MCF 10A (cell line): ENCODE measurements at places on chromosomes 4 and X. TPM values are rescaled to one million over a fixed set of nuclear protein-coding genes. Genes with fewer than 3 reads are reported as not detected.

GRCh38 chr4:109703664-109704361 is 568 bp upstream of the CASP6 start:
- H3K27ac ChIP-seq: peak overlapping the region; percentile 95
- H3K36me3 ChIP-seq: peaks cover 39% of the 10 kb centered on the region
- peak overlapping the region; percentile 94 for H3K4me3 ChIP-seq
- no peaks in the 10 kb centered on the region for H3K27me3 ChIP-seq

DNA sequence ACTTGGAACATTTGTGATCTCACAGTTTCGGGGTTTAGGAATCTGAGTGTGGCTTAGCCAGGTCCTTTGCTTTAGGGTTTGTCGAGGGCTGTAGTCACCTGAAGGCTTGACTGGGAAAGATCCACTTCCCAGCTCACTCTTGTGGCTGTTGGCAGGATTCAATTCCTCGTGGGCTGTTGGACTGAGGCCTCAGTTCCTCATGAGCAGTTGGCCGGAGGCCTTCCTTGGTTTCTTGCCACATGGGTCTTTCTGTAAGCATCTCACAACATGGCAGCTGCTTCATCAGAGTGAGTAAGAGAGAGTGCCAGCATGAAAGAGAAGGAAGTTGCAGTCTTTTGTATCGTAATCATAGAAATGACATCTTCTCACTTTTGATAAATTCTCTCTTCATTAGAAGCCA is 11.1 kb downstream of the TXLNG start:
- no peak for DNase-seq
- H3K4me1 ChIP-seq: no peaks in the 10 kb centered on the region
- no peak overlapping the region for H3K27ac ChIP-seq
- no peak overlapping the region for H3K4me3 ChIP-seq
- H3K36me3 ChIP-seq: peaks cover 39% of the 10 kb centered on the region
- H3K27me3 ChIP-seq: no peaks in the 10 kb centered on the region

GRCh38 chr4:21469438-21470300 is 478.9 kb downstream of the KCNIP4 start:
- H3K27ac ChIP-seq: peak overlapping the region; percentile 62
- H3K4me1 ChIP-seq: peaks cover 25% of the 10 kb centered on the region
- DNase-seq: peak; percentile 47
- no peak overlapping the region for H3K4me3 ChIP-seq

GRCh38 chr4:52241916-52242315 is 190.8 kb downstream of the SPATA18 start:
- peak; percentile 49 for DNase-seq
- H3K36me3 ChIP-seq: no peaks in the 10 kb centered on the region
- no peak overlapping the region for H3K27ac ChIP-seq
- no peaks in the 10 kb centered on the region for H3K27me3 ChIP-seq

- no peaks in the 10 kb centered on the region for H3K36me3 ChIP-seq
- H3K27me3 ChIP-seq: no peaks in the 10 kb centered on the region
- peak overlapping the region; percentile 77 for H3K27ac ChIP-seq
Observed at GRCh38 chr4:21385706-21386105, 562.9 kb downstream of the KCNIP4 start.

Gene METTL14
- total RNA-seq: 32.6 and 32.8 TPM in 2 replicates

DNA sequence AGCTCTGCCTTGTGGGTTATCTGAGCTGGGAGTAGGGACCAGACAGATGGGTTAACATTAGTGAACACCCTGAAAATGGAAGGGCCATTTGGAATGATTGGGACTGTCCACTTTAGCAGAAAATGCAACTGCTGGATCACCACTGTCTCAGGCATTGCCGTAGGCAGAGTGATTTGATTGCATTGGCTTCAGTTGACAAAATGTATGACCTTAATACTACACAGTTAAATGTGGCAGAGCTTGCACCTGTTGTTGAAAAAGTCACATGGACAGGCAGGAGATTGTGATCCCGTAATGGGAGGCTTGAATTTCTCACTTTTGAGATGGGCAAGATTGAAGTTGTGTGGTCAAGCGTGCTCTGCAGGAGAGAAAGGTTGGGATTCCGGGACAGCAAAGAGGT is 166.5 kb upstream of the PUDP start:
- H3K4me3 ChIP-seq: no peak overlapping the region
- H3K4me1 ChIP-seq: no peaks in the 10 kb centered on the region
- no peak for DNase-seq
- no peaks in the 10 kb centered on the region for H3K36me3 ChIP-seq

DNA sequence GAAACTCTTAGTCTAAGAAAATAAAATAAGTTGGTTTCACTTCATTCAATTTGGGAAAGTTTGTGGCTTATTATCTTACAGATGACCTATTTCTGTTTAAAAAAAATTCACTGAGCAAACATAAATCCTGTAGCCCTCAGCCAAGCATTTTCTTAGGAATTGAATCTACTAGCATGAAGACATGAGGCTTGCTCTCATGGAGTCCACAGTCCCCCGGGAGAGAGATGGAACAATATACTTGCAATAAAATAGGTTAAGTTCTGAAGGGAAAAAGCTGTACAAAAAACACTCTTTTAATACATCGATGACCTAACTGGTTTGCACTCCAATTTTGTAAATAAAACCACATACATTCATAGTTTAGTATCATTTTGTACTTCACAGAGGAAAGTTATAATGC is 642.6 kb upstream of the FAM241A start:
- no peak for DNase-seq
- H3K36me3 ChIP-seq: no peaks in the 10 kb centered on the region
- H3K4me1 ChIP-seq: peaks cover 11% of the 10 kb centered on the region
- no peaks in the 10 kb centered on the region for H3K27me3 ChIP-seq
- no peak overlapping the region for H3K4me3 ChIP-seq
- no peak overlapping the region for H3K27ac ChIP-seq

DNA sequence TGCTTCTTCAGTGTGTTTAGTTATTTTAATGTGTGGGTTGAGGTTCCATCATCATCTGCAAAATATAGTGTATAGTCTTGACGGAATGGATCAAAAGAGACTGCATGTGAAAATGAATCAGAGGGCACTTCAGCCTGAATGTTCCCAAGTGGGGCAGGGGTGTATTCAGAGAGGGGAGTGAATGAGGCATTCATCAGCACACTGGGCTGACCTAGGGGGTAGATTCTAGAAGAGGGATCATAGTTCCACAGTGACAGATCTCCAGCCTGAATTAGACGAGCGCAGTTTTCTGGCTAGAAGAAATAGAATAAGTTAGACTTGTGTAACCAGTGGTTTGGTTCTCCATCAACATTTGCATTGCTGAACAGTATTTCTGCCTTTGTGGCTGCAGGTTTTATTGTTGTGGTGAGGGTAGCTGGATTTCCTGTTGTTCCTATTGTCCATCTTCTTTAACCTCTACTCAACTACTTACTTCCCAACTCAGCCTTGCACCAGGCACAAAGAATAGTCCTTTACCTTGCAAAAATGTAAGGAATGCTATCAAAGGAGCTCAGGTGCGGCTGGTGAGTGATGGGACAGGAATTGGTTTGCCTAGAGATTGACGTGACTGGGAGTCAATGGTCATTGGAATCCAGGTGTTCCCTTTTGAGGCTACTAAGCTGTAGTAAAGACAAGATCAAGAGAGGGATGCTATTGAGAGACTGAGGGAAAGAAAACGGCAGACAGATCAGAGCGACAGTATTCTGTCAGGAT is 50.9 kb downstream of the NAP1L5 start:
- H3K4me3 ChIP-seq: no peak overlapping the region
- peaks cover 9% of the 10 kb centered on the region for H3K36me3 ChIP-seq
- no peak overlapping the region for H3K27ac ChIP-seq

Gene NUDT10
- not detected in 2 replicates for total RNA-seq

Gene SCRG1
- not detected in 2 replicates for total RNA-seq

GRCh38 chr4:12139296-12139695 is 710.6 kb upstream of the HS3ST1 start:
- no peak overlapping the region for H3K27ac ChIP-seq
- H3K4me3 ChIP-seq: no peak overlapping the region
- no peaks in the 10 kb centered on the region for H3K36me3 ChIP-seq
- no peak for DNase-seq

Gene L1CAM
- 20.7 and 41.0 TPM in 2 replicates for total RNA-seq

DNA sequence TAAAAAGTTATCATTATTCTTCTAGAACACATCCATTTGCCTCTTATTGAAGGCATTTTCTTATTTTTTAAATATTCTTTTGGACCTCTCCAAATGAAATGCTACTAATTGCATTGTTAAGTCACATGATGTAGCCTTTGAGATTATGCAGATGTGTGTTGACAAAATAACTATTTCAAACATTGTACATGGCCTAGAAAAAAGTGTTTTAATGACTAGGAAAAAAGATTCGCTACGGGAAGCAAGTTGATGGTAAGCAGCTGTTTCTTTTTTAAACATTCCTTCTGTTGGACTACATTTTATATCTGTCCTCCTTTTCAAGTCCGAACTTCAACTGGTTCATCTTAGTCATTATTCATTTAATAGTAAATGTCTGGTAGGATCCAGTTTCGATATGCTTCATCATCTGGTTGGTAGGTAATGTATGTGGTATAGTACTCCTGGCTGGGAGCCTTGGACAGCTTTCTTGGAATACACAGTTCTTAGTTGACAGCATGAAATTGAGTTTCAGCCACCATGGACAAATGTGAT is 34.3 kb upstream of the GUCY1A1 start:
- H3K4me1 ChIP-seq: no peaks in the 10 kb centered on the region
- H3K4me3 ChIP-seq: no peak overlapping the region
- no peaks in the 10 kb centered on the region for H3K27me3 ChIP-seq
- H3K36me3 ChIP-seq: no peaks in the 10 kb centered on the region
- DNase-seq: no peak

GRCh38 chr4:78748381-78748780 is 27.8 kb upstream of the BMP2K start:
- H3K4me3 ChIP-seq: no peak overlapping the region
- no peaks in the 10 kb centered on the region for H3K4me1 ChIP-seq
- no peak for DNase-seq
- no peaks in the 10 kb centered on the region for H3K36me3 ChIP-seq
- H3K27ac ChIP-seq: no peak overlapping the region

- H3K36me3 ChIP-seq: no peaks in the 10 kb centered on the region
- no peak overlapping the region for H3K27ac ChIP-seq
- H3K4me3 ChIP-seq: no peak overlapping the region
- H3K27me3 ChIP-seq: no peaks in the 10 kb centered on the region
- DNase-seq: no peak
- H3K4me1 ChIP-seq: no peaks in the 10 kb centered on the region
Observed at GRCh38 chr4:38084877-38085711, 124.9 kb downstream of the PTTG2 start.

DNA sequence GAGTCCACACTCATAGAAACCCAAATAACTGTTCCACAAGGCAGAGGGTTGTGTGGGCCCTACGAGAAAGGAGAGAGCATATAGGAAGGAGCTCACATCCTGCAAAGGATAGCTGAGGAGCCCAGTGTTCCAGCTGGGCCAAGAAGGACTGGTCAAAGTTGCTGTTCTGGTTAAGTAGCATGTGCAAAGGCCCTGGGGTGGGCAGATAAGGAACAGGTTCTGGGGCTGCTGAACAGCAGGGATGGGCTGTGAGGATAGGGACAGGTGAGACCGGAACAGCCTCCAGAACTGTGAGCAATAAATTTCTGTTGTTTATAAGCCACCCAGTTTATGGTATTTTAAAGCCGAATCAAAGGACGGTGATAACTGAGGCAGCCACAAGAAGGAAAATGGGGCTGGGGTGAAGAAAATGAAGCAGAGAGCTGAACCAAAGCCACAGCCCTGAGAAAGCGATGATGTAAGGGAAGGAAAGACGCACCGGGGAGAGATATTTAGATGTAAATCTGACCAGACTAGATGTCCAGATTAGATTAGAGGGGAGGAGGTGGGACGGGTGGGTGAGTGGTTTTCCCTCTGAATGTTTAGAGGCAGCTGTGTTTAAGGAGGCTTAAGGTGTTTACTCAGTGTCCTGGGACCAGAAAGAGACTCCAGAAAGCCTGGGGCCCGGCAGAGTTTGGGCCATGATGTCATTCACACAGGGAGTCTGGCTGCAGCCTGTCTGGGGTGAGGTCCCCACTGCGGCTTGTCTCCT is 180.8 kb upstream of the BCOR start:
- H3K27ac ChIP-seq: no peak overlapping the region
- no peaks in the 10 kb centered on the region for H3K36me3 ChIP-seq
- H3K4me1 ChIP-seq: no peaks in the 10 kb centered on the region

GRCh38 chr4:159425737-159426305 is 322.9 kb downstream of the RAPGEF2 start:
- H3K27me3 ChIP-seq: no peaks in the 10 kb centered on the region
- H3K27ac ChIP-seq: no peak overlapping the region
- H3K36me3 ChIP-seq: no peaks in the 10 kb centered on the region
- H3K4me3 ChIP-seq: no peak overlapping the region
- H3K4me1 ChIP-seq: no peaks in the 10 kb centered on the region

Gene FHDC1
- total RNA-seq: 2.0 and 2.7 TPM in 2 replicates

DNA sequence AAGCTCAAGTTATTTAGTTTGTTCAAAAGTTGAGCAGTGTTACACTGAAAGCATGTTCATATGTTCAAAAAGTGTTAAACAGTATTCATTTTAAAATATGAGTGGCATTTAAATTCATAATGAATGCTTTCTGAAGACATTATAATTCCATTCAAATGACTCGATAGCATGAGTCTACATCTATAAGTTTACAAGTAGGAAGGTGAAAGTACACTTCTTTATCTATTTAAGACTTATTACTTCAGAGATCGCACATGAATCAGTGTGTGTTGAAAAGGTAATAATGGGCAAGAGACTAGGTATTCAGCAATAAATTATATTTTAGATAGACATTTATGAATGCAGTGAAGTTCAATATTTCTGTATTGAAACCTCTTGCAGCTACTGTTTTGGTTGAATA is 456.1 kb downstream of the GRXCR1 start:
- no peaks in the 10 kb centered on the region for H3K36me3 ChIP-seq
- no peaks in the 10 kb centered on the region for H3K27me3 ChIP-seq
- DNase-seq: no peak
- no peak overlapping the region for H3K4me3 ChIP-seq
- H3K27ac ChIP-seq: no peak overlapping the region
- H3K4me1 ChIP-seq: no peaks in the 10 kb centered on the region

DNA sequence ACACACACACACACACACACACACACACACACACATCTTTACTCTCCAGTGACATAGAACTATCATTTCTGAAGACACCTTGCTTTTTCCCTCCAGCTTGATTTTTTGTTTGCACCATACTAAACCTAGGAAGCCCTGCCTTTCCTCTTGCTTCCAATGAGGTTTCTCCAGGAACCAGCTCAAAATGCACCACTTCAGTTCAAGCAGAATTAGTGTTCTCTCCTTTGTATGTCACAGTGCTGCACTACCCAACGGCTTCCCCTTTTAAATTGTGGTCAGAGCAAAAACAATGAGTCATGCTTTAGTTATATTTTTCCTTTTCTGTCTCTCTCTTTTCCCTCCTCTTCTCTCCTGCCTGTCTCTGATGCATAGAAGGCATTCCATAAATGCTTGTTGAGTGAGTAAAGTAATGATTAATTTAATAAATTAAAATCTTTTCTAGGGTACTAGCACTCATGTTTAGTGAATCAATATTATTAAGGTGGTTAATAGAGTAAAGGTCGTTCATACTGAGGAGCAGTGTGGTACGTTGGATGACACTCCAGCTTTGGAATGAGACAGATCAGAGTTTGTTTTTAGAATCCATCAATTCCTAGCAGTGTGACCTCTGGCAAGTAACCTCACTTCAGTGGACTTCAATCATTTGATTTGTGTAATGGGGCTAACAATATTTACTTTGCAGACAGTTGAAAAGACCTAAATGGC is 5.9 kb downstream of the RTL3 start:
- H3K27ac ChIP-seq: peak overlapping the region; percentile 70
- H3K4me1 ChIP-seq: peaks cover 10% of the 10 kb centered on the region
- DNase-seq: peak; percentile 56
- H3K4me3 ChIP-seq: peak overlapping the region; percentile 19
- no peaks in the 10 kb centered on the region for H3K36me3 ChIP-seq
